NCI-H2227 treated with DMSO at 0.1 percent for 48 hours (cell line): ENCODE measurements at places on chromosomes 13 and 19.

DNA sequence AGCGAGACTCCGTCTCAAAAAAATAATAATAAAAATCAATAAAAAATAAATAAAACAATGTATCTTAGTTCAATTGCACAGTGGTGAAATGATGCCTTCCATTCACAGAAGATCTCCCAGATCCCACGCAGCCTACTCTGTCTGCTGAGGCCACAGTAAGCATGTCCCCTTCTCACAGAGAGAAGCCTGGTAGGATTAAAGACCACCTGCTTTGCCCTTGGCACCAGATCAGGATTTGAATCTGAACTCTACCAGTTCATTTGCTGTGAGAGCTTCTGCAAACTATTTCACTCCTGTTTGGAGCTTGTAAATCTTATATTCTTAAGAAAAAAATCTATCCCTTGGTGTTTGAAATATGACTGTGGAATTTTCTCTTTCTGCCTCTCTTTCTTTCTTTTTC lies 2.2 kb upstream of the SLC7A1 start:
- DNase-seq = no peak

GRCh38 chr13:74675182-74675581 lies 541.0 kb upstream of the KLF12 start:
- no peak for DNase-seq

DNA sequence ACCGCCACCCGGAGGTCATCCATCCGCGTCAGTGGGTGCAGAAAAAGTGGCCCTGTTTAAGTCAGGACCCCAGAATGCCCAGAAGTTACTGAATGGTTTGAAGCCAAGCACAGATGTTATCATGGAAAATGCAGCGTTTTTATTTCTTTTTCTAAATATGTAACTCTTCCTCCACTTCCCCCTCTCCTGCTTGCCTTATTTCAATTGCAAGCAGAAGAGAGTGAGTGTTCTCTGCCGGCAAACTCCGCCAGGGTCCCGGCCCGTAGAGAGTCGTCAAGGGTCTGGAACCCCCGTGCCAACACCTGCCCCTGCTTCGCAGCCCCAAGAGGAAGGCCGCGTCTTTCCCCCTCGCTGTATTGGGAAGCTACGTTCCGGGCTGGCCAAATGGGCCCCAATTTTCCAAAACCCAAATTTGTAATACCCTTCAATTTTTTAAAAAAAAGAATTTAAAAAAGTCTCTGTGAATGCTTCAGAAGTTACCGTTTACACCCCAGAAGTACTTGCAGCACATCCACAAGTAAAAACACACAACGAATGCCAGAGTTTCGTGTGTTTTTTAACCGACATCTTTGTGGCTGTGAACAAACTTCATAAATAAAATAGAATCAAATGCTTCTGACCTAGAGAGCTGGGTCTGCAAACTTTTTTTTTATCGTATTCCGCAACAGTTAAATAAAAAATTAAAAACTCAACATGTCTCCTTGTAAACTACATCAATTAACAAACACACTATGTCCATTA lies 712 bp upstream of the PDX1 start:
- DNase-seq = no peak

GRCh38 chr13:71758828-71759227 lies 108.2 kb downstream of the DACH1 start:
- DNase-seq = no peak

GRCh38 chr19:7883796-7884570 lies 4.3 kb upstream of the LRRC8E start:
- no peak for DNase-seq

DNA sequence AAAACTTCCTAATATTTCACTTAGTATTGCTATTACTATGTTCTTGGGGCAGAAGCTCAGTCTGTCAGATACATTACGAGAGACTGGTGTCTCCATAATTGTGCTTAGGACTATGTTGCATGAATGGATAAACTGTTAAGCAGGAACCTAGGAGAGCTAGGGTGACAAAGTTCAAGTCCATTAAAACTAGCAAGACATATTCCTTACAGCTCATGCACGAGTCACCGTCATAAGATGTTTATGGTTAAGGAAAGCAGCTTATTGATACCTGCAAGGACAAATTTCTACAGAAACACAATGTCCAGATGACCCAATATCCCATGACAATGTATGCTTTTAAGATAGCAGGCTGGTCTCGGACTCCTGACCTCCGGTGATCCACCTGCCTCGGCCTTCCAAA lies 5.7 kb upstream of the ZNF813 start:
- no peak for DNase-seq

DNA sequence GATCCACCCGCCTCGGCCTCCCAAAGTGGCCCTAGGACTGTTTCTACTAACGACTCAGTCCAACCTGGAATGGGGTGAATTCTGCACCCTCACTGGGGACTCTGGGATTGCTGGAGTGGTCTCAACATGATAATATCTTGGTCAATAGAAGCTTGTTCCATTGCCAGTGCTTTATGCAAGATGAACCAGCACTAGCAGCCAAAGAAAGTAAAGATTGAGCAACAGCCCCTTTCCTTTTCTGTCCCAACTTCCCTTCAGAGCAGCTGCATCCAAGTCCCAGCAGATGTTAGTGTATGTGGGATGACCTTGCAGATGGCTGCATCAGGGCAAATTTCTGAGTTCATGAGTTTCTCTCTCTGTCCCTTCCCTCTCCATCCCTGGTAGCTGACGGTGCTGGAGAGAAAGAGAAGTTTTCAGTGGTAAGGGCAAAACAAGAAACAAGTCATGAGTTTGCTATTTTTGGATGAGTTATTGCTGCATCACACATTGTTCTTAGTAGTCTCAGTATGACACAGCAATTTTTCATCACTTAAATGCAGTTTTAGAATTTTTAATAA lies 183.6 kb upstream of the EDNRB start:
- no peak for DNase-seq

DNA sequence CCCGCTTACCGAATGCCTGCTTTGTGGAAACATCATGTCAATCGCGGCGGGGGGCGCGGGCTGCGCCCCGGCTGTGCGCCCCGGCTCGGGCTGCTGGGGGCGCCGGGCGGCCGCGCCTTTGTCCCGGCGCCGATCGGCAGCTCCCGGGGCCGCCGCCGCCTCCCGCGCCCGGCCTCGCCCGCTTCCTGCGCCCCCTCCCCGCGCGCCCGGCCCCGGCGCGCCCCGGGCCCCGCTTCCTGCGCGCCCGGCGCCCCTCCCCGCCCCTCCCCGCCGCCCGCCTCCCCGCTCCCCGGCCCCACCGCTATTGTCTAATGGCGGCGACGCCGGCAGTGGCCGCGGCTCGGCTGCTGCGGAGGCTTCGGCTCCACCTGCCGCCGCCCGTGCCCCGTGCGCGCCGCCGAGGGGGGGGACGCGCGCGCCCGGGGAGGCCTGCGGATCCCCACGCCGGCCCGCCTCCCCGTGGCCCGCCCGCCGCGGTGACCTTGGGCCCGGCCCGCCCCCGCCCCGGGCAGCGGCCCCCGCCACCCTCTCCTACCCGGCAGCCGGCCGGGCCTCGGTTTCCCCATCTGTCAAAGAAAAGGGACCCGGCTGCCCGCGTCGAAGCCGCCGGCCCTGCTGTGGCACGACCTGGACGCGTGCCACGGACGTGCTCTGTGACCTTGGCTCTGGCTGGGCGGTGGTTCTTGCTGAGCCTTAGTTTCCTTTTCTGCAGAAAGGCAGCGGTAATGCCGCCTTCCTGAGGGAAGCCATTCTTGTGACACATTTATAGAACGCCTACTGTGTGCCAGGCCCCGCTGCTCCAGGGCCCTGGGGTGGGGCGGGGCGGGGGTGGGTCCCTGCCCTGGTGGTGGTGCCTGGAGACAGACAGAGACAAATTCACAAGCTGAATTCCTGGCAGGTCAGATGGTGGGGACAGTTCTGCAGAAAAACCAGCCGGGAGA lies at the start of gene TLE5:
TLE5 (minus strand) TSS at position 331 of the 941 bp plus-strand sequence; CDS start at position 36, 295 bp downstream.
- DNase-seq = peak; percentile 19

GRCh38 chr13:43305416-43305815 lies 282.0 kb downstream of the DNAJC15 start:
- no peak for DNase-seq

GRCh38 chr13:59343993-59344822 lies 819.5 kb downstream of the DIAPH3 start:
- no peak for DNase-seq

- DNase-seq = no peak
These were observed 717 bp upstream of the C13orf46 start for GRCh38 chr13:113974304-113975281.

DNA sequence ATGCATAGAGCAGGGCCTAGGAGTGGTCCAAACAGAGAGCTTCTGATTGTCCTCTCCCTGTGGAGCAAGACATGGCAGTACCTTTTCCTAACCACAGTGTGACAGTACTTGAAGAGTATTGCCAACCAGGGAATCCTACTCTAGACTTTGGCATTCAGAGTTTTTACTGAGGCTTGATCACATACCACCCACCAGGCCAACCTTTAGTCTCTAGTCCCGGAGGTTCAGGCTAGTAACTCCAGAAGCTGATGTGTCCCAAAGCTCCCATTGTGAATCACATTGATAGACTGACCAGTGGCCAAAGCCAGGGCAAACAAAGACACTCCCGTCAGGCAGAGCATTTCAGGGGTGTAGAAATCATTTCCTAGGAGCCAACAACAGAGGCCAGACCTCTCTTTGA lies 18.4 kb downstream of the IFT88 start:
- DNase-seq = no peak
